ENCODE measurements at places on chromosomes 1 and 21. TPM values are rescaled to one million over a fixed set of nuclear protein-coding genes. Genes with fewer than 3 reads are reported as not detected.

PLA2G2D gene
- not detected for total RNA-seq

GRCh38 chr1:205772607-205773032, 2.7 kb downstream of the RAB29 start:
- peaks cover 36% of the 10 kb centered on the region for H3K27me3 ChIP-seq
- peaks cover 3% of the 10 kb centered on the region for H3K4me1 ChIP-seq
- no peak overlapping the region for H3K27ac ChIP-seq
- H3K4me3 ChIP-seq = no peak overlapping the region
- DNase-seq = no peak

DNA sequence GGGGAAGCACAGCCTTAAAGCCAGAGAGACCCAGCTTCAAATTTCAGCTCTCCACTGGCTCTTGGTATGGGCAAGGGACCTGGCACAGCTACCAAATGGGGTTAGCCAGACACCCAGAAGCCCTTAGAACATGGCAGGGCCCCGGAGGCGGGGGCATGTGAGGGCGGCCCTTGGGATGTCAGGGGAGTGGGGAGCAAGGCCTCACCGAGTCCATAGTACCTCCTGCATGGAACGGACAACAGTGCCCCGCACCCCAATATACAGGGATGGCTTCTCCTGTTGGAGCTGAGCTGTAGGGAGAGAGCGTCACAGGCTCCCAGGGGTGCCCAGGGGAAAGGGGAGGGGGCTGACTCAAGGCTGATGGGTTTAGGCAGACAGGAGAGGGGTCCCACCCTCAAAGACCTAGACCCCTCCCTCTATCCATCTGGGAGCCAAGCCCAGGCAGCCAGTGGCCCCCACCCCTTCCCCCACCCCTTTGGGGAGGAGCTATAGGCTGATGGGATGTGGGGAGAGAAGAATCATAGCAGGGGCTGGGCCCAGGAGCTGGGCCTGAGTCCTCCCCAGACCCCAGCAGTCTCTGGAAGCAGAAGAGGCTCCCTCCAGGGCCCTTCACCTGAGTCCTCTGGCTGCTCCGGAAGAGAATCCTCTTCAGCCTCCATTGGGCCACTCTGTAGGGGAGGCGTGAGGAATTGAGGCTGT, 16.5 kb downstream of the SPOCD1 start:
- H3K27ac ChIP-seq = no peak overlapping the region
- peak; percentile 57 for DNase-seq
- H3K4me3 ChIP-seq = no peak overlapping the region
- peaks cover 9% of the 10 kb centered on the region for H3K4me1 ChIP-seq
- H3K36me3 ChIP-seq = no peaks in the 10 kb centered on the region

DNA sequence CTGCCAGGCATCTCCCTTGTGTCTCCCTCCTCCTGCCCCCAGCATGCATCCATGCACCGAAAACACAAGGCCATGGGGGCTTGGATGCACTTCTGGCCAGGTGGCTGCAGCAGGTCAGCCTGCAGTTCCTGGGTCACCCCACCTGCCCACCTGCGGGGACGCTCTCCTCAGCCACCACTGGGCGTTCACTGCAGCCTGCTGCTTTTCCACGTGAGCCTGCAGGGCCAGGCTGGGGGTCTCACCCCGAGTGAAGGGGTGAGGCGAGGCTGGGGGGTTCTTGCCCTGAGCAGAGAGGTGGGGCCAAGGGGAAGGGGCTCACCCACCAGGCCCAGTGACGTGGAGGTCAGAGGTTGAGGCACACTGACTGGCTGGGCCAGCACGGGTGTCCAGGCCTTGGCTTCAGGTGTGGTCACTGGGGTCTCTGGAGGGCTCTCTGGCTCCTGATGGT, 64.6 kb downstream of the WNT9A start:
- no peak overlapping the region for H3K27ac ChIP-seq

DNA sequence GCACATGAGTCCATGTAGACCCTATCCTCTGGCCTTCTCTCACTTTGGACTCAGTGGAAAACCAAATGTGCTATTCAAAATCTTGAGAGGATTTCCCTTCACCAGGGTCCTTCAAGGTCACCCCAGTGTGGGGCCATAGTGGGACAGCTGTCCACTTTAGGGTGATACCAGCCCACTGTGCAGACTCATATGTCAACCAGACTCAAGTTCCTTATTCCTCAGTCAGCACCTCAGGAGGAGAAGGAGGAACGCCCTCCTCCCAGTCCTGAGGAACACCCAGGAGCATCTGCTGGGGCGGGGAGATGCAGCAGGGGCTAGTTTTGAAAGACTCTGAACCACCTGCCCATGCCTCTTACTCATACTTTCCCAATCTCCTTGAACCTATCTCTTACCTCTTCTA, 340.9 kb downstream of the MATN1 start:
- no peak for DNase-seq
- H3K4me1 ChIP-seq = no peaks in the 10 kb centered on the region
- no peak overlapping the region for H3K27ac ChIP-seq
- H3K27me3 ChIP-seq = no peaks in the 10 kb centered on the region
- H3K36me3 ChIP-seq = no peaks in the 10 kb centered on the region
